ENCODE measurements at places on chromosomes 3 and 15.

- no peak for DNase-seq
Observed at GRCh38 chr3:184543256-184543655, 18.3 kb upstream of the EPHB3 start.

GRCh38 chr3:79521221-79521848, 246.5 kb downstream of the ROBO1 start:
- DNase-seq = peak; percentile 3

DNA sequence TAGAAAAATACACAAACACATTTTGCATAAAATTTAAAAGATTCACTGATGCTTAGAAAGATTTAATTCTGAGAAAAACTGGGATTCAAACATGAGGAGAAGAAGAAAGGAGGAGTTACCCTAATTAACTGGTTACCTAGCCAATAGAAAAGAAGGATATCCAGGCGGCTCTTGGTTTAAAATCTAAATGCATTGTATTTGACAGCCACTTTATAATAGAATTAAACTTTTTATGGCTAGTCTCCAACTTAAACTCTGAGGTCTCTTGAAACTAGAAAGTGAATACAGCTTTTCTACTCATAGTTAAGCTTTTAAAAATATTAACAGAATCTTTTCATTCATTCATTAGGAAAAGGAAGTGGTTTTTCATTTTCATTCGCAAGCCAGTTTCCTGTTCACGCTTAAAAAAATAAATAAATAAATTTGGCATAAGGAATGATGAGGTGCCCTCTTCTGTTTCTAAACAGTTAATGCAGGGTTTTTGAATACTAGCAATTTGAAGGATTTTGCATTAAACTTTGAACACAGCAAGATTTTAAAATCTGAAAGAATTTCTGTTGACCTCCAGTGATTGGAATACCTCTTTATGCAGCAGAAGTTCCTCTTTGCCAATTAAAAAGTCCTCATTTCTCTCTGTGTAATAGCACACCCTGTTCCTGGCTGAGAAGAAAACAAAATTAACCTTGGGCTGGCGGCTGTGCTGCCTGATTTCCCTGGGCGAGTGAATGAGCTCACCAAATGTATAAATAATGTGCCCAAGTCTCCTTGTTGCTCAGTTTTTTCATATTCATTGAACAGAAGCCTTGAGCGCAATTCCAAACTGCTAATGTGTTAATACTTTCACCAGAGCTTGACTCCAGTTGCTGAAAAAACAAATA, 105.1 kb downstream of the ZMAT3 start:
- peak; percentile 8 for DNase-seq

DNA sequence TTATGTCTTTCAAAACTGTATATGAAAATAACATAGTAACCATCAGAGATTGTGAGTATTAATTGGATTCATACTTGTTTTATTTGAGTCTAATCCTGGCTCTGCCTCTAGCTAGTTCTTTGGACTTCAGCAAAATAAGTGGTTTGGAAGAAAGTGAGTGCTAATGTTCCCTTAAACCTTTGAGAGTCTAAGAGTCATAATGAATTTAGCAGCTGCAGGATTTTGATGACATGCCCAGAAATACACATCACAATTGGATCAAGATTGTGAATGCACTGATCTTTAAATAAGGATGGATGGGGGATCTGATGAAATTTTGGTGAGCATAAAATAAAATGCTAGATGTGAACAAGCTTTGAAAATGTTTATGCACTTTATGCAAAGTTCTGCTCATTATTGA, 79.9 kb upstream of the FAM98B start:
- no peak for DNase-seq

DNA sequence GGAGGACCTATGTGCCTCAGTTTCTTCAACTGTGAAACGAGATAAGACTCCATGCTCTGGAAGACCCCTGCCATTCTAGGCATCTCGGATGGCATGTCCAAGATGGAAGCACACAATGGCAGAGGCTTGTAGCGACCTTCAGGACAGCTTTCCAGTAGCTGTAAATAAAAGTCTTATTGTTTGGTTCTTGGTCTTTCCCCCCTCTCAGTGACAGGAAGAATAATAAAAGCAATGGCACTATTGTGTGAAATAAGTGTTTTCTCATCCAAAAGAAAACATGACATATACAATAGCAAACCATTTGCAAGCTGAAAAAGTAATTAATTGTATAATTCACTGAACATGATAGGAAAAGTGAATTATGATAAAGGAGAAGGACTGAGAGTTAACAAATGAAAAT, 32.5 kb upstream of the CD47 start:
- no peak for DNase-seq

DNA sequence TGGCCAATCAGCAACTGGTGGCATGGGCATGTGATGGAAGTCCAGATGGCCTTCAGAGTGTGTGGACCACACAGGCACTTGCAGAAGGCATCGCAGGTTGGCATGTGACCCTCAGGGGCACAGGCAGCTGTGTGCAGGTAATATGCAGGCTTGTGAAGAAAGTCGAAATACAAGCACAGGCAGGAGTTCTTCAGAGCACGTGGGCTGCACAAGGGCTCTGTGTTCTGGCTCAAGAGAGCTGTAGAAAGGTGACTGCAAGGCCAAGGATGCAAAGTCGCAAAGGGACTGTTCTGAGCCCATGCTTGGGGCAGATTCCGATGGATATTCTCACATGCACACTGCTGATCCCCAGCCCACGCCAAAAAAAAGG, 8.3 kb downstream of the LRRC2 start:
- DNase-seq = no peak

DNA sequence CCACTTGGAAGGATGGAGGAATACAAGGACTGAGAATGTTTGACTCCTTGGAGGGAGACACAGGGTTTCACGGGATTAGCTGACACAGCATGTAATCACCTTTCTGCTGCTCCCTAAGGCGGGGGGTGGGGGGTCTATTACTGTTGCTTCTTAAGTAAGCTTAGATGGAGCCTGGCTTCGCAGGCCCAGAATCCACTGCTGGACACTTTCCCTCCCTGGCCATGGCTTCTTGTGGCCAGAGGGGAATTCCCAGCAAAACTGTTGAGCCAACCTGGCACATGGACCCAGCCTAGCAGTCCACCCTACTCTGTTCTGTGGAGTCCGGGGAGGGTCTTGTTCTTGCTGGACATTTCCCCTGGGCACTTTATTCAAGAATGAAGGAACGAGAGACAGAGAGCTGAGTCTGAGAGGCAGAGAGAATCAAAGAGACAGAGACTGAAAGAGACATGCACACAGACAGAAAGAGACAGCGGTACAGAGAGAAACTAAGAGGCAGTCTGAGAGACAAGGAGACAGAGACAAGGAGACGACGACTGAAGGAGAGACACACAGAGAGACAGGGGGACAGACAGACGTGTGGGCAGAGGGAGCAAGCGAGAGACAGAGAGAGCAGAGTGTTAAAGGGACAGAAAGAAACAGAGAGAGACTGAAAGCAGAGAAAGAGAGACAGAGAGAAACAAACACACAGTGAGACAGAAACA, 55.6 kb upstream of the DLG1 start:
- no peak for DNase-seq

DNA sequence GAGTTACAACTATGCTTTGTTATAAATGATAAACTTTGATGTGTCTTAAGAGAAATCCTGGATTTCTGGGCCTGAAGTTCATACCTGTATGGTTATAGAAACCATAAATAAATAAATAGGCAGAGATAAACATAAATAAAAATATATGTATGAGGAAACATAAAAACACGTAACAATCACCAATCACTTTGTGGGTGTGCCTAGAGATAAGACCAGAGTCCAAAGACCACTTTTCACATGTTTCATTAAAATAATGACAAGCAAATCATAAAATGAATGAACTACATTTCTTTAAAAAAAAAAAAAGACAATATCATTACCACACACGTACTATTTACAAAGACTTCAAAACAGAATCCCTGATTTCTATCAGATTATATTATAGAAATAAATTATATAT, 14.1 kb downstream of the PIK3R4 start:
- DNase-seq = no peak

DNA sequence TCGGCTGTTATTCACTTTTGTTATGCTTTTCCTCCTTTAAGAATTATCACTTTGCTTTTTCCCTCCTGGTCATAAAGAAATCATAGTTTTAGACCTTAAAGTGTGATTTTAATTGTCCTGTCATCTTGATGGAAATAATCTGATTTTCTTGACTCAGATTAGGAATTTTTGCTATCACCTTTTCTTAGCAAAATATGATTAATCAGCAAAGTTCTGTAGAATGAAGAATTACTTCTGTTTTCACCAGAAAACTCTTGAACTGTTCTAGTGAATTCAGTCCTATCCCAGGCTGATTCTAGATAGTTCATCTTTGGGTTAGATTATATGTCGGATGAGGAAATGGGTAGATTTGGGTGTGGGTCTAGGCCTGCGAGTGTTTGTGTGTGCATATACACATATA, 12.2 kb downstream of the CMSS1 start:
- DNase-seq = no peak

GRCh38 chr3:177824190-177824786, 627.0 kb upstream of the TBL1XR1 start:
- DNase-seq = no peak

DNA sequence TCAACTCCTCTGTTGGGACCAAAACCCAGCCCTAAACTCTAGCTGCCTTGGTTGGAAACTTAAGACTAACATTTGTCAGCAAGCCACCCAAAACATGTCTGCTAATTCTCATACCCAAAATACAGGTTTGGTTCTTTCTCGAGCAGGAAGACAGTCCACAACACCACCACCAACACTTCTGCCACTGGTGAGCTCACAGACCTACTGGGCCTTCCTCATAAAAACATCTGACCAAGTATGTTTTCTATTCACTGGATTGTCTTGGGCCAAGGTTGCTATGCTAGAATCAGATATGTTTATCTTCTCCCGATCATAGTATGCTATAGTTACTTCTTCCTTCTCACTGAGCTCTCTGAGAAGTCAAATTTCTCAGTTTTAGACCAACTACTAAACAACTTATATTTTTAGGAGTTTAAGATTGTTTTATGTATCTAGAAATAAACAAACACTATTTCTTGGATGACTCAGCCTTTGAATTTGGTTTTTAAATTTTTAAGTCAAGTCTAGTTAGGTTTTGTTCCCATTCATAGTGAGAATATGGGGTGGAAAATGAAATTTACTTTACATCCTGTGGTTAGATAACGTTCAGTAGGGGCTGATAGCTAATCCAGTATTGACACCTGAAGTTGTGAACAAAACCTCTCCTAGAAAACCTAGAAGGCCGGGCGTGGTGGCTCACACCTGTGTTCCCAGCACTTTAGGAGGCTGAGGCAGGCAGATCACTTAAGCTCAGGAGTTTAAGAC, 360.5 kb downstream of the RSL24D1 start:
- no peak for DNase-seq

- DNase-seq = no peak
Observed at GRCh38 chr3:94028093-94028837, at the start of gene STX19. TSS of gene STX19 (minus strand) at chr3:94028597. CDS start at chr3:94015269, 13,328 bp downstream.

GRCh38 chr3:101381809-101382208, 61.4 kb upstream of the IMPG2 start:
- DNase-seq = peak; percentile 20

DNA sequence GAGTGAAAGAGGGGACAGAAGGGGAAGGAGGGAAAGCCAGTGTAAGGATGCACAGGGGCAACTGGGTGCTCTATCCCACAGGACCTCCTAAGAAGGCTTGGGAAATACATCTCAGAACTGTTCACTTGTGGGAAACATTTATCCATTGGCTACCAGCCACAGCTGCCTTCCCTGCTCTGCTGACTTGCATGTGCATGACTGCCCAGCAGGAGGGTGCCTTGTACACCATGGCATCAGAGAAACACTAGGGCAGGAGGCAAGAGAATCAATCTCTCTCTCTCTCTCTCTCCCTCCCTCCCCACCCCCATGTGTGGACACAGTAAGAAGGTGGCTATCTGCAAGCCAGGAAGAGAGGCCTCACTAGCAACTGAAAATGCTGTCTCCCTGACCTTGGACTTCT, 62.9 kb upstream of the ZBTB38 start:
- DNase-seq = no peak

DNA sequence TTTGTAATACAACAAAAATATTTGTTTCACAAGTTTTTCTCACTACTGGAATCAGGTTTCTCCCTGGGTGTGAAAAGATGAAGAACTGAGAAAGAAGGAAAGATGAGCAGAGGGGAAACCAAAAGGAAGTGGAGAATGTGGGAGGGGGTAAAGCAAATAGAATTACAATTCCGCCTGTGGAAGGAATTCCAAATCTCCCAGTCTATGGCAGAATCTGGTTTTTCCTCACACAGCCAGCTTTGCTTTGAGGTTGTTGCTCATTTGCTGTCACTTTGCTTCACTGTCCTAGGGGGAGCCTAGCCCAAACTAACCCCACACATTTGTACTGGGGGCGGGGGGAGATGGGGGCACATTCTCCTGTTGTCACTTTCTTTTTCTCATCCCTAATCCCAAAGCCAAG, 43.9 kb downstream of the RPL22L1 start:
- no peak for DNase-seq

DNA sequence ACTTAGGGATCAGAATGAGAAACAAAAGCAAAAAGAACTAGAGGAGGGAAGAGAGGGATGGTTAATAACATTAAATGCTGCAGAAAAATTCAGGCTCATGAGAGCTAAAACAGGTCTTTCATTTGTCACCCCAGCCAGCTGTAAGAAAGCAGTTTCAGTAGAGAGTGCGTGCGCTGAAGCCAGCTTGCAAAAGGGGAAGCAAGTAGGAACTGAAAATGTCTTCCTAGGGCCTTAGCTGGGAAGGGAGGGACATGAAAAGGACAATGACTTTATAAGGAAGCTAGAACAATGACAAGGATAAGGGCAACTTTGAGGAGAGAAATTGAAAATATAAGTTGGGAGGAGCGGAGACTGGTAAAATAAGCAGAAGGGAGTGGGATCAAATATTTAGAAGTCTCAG, 3.1 kb downstream of the CIAO2A start:
- DNase-seq = no peak

DNA sequence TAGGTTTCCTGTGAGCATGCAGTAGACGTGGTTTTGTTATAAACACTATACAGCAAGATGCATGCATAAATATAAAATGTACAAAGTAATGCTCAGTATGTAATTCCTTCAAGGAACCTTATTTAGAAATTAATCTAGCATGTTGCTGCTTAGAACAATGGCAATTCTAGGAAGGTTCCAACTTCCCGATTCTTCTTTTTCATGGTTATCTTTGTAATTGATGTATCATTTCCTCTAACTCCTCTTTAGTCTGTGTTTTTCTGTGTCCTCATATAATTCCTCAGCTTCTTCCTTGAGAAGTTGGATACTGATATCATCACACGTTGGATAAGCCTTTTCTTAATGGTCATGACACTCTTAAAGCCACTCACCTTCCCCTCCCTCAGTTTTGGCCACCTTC, 3.5 kb downstream of the TSEN2 start:
- DNase-seq = no peak
